Muscle of leg (tissue), 16 donors: ENCODE measurements at places on chromosomes 6 and 20. TPM values are rescaled to one million over a fixed set of nuclear protein-coding genes. Genes with fewer than 3 reads are reported as not detected.

DNA sequence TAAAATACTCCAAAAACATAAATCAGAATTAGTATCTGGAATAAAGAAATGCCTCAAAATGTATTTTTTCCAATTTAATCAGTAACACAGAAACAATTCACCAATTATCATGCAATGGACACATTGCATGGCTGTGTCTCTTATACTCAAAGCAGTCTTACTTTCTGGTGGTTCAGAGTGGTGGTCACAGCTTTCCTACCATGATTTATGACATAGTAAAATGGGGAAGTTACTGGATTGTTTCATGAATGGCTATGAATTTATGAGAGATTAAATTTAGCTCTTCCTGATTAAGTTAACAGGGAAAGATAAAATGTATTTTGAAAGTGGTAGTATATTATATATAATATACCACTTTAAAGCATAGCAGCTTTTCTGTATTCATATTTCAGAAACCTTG, 331.5 kb upstream of the MAP3K7 start:
- no peaks in the 10 kb centered on the region for H3K36me3 ChIP-seq
- no peak overlapping the region for H3K4me3 ChIP-seq

TMEM200A gene
- total RNA-seq, result 9.2 TPM

DNA sequence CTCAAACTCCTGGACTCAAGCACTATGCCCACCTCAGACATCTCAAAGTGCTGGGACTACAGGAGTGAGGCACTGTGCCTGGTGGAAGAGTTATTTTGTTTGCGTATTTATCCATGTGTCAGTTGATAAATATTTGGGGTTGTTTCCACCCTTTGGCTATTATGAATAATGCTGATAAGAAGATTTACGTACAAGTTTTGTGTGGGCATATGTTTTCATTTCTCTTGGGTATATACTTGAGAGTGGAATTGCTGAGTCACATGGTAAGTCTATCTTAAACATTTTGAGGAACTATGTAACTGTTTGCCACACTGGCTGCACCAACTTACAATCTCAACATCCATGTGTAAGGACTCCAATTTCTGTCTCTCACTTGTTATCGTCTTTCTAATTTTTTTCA, 200.3 kb downstream of the RNGTT start:
- DNase-seq, result no peak
- H3K4me1 ChIP-seq, result no peaks in the 10 kb centered on the region
- H3K27me3 ChIP-seq, result no peaks in the 10 kb centered on the region
- H3K27ac ChIP-seq, result no peak overlapping the region
- H3K4me3 ChIP-seq, result no peak overlapping the region

GRCh38 chr6:8858854-8859331, 423.5 kb upstream of the SLC35B3 start:
- H3K4me3 ChIP-seq, result no peak overlapping the region
- H3K4me1 ChIP-seq, result peaks cover 3% of the 10 kb centered on the region
- no peak for DNase-seq
- no peaks in the 10 kb centered on the region for H3K27me3 ChIP-seq
- H3K36me3 ChIP-seq, result no peaks in the 10 kb centered on the region

GRCh38 chr6:31572041-31572911, at the start of gene LTA:
LTA (plus strand) TSS chr6:31572289; CDS start chr6:31572743, 454 bp downstream.
- H3K27me3 ChIP-seq, result no peaks in the 10 kb centered on the region
- peaks cover 2% of the 10 kb centered on the region for H3K4me1 ChIP-seq
- no peaks in the 10 kb centered on the region for H3K36me3 ChIP-seq
- no peak within 1 kb of the TSS for H3K27ac ChIP-seq
- no peak for DNase-seq
- no peak within 1 kb of the TSS for H3K4me3 ChIP-seq
